Dorsolateral prefrontal cortex (tissue), 122 donors: ENCODE measurements at places on chromosomes 4 and X.

- DNase-seq = no peak
Observed at GRCh38 chr4:84718699-84719098, 135.8 kb downstream of the CDS1 start.

DNA sequence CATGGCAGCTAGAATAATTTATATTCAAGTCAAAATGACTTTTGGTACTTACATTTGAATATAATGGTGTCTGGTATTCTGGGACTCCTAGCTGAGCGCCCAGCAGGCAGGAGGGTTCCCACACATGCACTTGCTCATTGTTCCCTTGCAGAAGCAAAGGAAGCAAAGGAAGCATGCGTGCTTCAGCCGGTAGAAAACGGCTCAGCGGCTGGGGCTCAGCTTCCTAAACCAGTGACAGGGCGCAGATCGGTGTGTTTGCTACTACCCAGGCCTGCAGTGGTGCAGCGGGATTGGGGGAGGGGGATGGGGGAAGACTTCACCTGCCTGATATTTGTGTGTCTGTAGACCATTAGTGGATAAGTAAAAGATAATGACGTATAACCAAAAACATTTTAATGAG, 978.3 kb upstream of the TENM3 start:
- no peak for DNase-seq

GRCh38 chrX:95427389-95427788, 1257.3 kb upstream of the DIAPH2 start:
- DNase-seq = no peak

- no peak for DNase-seq
Observed at GRCh38 chr4:143438710-143439109, 74.8 kb upstream of the SMARCA5 start.

DNA sequence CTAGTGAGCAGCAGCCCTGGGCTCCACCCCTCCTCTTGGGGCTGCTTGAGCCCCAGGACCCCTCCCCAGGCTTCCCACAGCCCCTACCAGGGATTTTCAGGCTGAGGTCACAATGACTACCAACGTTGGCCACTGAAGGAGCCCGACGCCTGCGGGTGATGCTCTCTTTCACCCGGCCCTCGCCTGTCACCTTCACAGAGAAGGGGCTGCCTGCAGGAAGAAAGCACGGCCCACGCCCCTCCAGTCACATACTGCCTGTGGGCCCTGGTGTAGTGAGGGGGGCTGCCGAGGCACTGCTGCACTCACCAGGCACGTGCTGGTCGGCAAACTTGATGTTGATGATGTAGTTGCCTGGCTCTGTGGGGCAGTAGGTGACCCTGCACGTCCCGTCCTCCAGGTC, 22.0 kb downstream of the FLNA start:
- DNase-seq = no peak

- DNase-seq = no peak
Observed at GRCh38 chrX:39445336-39445735, 644.1 kb downstream of the MID1IP1 start.

DNA sequence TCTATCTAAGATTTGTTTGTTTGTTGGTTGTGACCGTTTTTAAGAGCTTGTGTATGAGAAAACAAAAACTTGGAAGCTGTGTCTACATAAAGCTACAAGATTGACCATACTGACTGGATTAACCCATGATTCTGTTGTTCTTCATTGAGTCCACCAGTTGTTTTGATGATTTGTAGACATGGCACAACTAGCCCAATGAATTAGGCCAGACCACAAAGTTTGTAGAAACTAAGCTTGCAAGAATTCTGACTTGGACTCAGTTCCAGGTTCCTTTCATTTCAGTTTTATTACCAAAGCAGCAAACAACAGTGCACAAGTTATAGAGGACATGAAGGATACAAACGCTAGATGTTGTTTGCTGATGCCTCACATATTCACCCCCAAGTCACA, 119.3 kb downstream of the RASGEF1B start:
- no peak for DNase-seq

DNA sequence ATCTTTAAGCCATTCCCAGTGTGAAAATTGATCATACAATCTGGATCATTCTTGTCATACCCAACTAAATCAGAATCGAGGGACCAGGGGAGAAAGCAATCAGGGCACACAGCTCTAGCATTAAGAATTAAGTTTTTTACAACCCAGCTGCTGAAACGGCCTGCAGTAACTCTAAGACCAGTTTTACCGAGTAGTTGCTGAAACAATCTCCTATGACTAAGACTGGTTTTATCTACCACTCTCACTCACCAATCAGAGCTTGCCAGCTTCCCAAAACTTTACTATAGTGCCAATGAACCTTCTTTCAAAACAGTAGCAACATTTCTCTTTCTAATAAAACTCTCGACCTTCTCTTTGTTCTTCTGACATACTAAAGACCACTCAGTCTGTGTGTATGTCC, 2.8 kb upstream of the SAP30 start:
- no peak for DNase-seq

- DNase-seq = no peak
Observed at GRCh38 chr4:152243206-152243605, 292.7 kb downstream of the FBXW7 start.

- DNase-seq = no peak
Observed at GRCh38 chr4:99159699-99160098, 15.6 kb upstream of the ADH4 start.

GRCh38 chr4:100189820-100190642, at the start of gene DDIT4L:
TSS of gene DDIT4L (minus strand) at chr4:100190468. CDS start at chr4:100189983, 485 bp downstream.
- no peak for DNase-seq

- DNase-seq = no peak
Observed at GRCh38 chr4:14465057-14465456, 537.2 kb upstream of the CPEB2 start.

DNA sequence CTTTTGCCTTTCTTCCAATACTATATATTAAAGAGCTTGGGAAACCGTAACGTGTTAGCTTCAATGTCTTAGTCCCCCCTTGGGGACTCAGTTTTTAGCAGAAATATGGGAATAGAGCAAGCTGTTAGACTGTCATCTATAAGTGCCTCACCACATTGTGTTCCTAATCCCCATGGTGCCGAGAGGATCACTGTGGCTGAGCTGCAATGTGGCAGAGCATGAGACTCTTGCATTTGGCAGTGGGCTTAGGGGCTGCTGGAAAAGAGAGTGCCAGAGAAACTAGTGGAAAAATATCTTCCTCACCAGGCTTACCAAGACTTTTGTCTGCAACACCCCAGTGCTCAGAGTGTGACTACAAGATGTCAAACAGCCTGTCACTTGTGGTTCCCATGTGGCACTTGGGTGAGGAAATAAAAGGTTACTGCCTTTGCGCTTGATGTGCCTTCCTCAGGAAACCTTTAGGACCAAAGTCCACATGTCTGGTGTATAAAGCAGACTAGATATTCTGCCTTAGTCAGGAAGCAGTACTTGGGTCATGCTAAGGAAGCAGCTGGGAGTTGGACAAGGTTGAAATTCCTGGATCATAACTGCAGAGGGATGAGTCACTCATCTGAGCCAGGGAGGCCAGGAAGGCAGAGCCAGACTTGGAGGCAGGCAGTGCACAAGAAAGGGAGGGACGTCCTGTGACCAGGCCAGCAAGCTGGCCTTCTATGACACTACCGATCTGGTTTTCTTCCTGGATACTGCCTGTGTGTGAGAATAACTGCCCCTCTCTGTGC, 9.7 kb upstream of the MAGEA4 start:
- DNase-seq = no peak

DNA sequence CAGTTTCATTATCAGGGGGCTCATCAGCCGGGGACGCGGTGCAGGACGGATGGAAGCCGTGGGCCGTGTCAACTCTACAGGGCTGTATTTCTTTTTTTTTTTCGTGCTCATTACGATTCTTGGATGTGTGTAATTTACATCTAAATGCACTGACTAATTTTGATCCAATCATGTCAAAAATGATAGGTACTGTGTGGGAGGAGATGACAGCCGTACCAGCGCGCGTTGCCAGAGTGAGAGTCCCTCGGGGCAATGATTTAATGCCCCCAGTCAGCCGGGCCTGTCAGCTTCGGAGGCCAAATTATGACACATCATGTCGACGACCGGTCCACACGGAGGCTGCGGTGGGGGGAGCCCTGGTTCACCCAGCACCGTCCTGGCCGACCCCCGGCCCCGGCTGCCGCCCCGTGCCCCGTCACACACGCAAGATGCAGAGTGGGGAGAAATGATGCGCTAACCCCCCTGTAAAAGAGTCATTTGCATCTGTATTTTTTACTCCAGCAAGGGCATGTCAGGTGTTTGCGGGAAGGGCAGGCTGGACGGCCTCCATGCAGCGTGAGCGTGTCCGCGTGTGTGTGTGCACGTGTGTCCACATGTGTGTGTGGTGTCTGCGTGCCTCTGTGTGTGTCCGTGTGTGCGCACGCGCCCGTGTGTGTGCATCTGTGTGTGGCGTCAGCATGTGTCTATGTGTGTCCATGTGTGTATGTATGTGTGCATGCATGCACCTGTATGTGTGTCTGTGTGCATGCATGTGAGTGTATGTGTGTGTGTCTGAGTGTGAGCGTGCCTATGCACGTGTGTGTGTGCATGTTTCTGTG, 74.3 kb upstream of the PPP2R3B start:
- DNase-seq = no peak

GRCh38 chrX:143634309-143634662, 1.6 kb downstream of the SLITRK4 start:
- DNase-seq = no peak

DNA sequence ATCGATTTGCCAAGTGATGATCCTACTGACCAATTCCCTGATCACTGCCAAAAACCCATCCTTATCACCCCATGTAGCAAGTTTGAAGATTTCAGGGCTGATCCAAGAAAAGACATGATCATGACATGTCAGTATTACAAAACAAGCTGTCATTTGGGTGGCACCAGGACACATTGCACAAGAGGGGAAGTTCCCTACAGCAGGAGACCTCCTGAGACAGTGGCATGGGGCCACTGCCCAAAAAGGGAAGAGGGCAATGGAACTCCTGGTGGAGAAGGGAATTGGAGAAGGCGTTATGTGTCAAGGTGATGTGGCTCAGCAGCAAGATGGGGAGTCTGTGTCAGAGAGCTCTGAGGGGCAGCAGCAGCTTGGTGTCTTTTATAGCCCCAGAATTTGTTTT, 43.4 kb downstream of the ZNF182 start:
- no peak for DNase-seq

DNA sequence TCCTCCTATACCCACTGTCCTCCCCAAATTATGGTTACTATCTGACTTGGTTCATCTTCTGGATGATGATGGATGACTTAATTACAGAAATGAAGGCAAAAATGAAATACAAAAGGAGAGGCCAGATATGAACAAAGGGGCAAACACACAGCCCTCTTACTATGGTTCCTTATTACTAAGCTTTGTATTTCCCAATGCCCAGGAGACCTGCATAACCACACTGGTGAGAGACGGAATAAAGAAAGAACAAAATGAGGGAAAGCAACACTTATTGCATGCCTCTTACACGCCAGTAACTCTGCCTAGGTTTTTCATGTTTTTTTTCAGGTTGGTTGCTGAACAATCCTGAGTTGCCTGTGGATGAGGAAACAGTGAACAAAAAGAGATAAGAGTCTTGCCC, 120.5 kb downstream of the SLC10A7 start:
- no peak for DNase-seq

- no peak for DNase-seq
Observed at GRCh38 chrX:94515009-94515408, 841.0 kb downstream of the FAM133A start.

DNA sequence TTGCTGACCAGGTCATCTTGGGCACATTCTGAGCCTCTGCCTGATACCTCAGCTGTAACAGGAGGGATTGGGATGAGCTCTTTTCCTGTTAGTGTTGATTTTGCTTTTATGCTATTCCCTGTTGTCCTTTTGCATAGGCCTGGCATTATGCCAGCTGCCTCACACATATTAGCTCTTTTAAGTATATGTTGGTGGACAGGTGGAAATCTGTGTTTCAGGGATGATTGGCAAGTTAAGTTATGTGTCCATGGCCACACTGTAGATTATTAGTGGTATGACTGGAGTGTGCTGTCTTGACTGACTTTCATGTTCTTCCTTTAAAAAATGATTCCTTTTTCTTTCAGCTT, 28.9 kb downstream of the NSD2 start:
- DNase-seq = no peak

GRCh38 chrX:151039351-151039750, 56.2 kb downstream of the HMGB3 start:
- no peak for DNase-seq

DNA sequence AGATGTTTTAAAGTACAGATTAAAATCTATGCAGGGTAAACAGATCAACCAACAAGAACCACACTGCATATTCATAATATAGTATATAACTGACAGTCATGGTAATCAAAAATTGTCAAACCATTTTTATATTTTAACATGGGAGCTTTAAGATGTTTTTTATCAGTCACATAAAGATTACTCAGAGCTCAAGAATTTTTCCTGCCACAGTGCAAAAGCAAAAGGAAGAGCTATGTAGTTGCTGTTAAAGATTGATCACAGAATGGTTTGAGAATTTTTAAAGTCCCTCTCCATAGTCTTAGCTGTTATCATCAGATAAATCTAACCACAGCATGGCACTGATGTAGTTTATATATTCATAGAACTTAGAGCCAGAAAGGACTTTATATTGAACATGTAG, 8.5 kb downstream of the RAB9B start:
- DNase-seq = no peak

GRCh38 chr4:105374071-105374470, 99.8 kb downstream of the PPA2 start:
- no peak for DNase-seq

DNA sequence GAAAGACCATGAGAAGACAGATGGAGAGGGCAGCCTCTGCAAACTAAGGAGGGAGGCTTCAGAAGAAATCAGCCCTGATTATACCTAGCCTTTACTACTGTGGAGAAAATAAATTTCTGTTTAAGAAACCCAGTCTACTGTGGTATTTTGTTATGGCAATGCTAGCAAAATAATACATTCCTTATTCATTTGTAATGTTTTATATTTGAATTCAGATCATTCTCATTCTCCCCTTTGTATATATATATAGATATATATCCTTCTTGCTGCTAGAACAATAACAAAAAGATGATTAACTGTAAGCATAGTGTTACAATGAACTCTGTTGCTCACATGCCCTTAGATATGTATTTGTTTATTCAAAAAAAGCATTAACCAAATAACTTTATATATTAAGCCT, 22.5 kb downstream of the DMD start:
- no peak for DNase-seq

GRCh38 chr4:153759407-153760316, at the start of gene RNF175:
TSS of gene RNF175 (minus strand) at chr4:153760024. CDS start at chr4:153759862, 162 bp downstream.
- DNase-seq = no peak

- DNase-seq = no peak
Observed at GRCh38 chr4:13918991-13919441, 291.5 kb upstream of the BOD1L1 start.

- no peak for DNase-seq
Observed at GRCh38 chr4:144450526-144450925, 195.4 kb upstream of the HHIP start.
